ENCODE measurements at places on chromosomes 12 and 14. TPM values are rescaled to one million over a fixed set of nuclear protein-coding genes. Genes with fewer than 3 reads are reported as not detected.
A peak's percentile ranks its signal among the peaks of the same experiment; 100 is the strongest.

GZMH gene
- 67.6 TPM for total RNA-seq

PIWIL1 gene
- not detected for total RNA-seq

RASSF8 gene
- not detected for total RNA-seq

C14orf180 gene
- not detected for total RNA-seq

NPAS3 gene
- total RNA-seq, result not detected

PMCH gene
- not detected for total RNA-seq

ENDOU gene
- not detected for total RNA-seq

KRT3 gene
- total RNA-seq, result not detected

TCL1B gene
- not detected for total RNA-seq

JPH4 gene
- total RNA-seq, result not detected

KLRB1 gene
- total RNA-seq, result 0.69 TPM

- no peak overlapping the region for H3K27ac ChIP-seq
- H3K4me3 ChIP-seq, result no peak overlapping the region
- peaks cover 12% of the 10 kb centered on the region for H3K4me1 ChIP-seq
- H3K27me3 ChIP-seq, result no peaks in the 10 kb centered on the region
- no peaks in the 10 kb centered on the region for H3K36me3 ChIP-seq
These were observed 183.1 kb downstream of the CAND1 start for GRCh38 chr12:67452119-67452805.

- no peaks in the 10 kb centered on the region for H3K27me3 ChIP-seq
- no peak for DNase-seq
- no peak overlapping the region for H3K4me3 ChIP-seq
- no peaks in the 10 kb centered on the region for H3K36me3 ChIP-seq
- H3K27ac ChIP-seq, result peak overlapping the region; percentile 28
- peaks cover 31% of the 10 kb centered on the region for H3K4me1 ChIP-seq
These were observed 173.4 kb upstream of the ATP2B1 start for GRCh38 chr12:89882050-89882449.

DNA sequence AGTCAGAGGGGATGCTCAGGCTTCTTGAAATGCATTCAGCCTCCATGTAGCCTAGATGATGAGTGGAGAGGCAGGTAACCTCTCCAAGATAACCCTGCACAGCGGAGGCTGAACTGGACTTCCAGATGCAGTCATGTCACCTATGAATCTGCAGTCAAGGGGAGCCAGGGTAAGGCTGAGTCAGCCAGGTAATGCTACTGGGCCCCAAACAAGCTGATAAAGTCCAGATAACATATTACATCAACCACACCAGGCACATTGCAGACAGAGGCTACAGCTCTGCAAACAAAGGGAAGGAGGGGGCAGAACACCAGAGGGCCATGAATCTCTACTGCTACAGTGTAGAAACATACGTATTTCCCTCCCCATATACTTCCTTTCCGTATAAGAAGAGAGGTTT, 14.0 kb downstream of the RNASE9 start:
- no peaks in the 10 kb centered on the region for H3K4me1 ChIP-seq
- no peaks in the 10 kb centered on the region for H3K36me3 ChIP-seq
- no peak overlapping the region for H3K27ac ChIP-seq
- no peaks in the 10 kb centered on the region for H3K27me3 ChIP-seq
- DNase-seq, result no peak

DNA sequence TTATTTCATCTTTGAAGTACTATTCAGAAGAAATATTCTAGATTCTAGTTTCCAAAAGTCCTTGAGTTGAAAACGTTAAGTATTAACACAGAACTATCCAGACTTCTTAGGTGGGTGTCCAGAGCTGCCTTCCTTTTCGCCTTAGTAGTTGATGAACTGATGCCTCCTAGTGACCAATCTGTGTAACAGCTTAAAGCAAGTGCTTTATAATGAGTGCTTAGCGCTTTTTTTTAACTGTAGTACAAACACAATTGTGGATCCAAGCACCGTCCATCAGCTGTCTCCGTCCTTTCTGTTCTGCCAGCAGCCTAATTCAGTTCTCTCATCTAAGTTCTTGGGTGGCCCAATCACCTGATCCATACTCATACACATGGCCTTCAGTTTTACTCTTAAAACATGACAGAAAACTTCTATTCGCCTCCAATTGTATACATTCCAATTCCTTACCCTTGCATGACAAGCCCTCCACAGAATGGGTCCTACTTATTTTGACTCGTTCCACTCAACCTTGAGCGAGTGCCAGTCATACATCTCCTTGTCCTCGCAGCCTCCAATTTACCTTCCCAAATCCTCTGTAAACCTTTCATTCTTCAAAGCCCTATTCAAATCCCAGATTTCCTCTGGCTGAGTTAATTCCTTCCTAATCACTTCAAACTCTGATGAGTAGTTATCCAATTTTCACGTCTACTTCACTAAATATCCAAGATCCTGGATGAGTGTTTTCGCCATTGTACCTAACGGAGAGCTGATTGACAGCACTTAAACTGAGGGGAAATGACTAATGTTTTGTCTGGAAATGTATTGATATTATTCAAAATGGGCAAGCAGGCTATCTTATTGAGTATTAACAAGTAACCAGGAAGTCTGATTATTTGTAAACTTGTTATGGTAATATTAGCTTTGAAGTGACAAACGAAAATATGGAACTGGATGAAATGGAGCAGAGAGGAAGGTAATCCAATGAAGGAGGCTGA, 5.8 kb upstream of the PHLDA1 start:
- H3K36me3 ChIP-seq, result no peaks in the 10 kb centered on the region
- H3K4me1 ChIP-seq, result peaks cover 4% of the 10 kb centered on the region
- H3K4me3 ChIP-seq, result no peak overlapping the region
- H3K27me3 ChIP-seq, result no peaks in the 10 kb centered on the region

DNA sequence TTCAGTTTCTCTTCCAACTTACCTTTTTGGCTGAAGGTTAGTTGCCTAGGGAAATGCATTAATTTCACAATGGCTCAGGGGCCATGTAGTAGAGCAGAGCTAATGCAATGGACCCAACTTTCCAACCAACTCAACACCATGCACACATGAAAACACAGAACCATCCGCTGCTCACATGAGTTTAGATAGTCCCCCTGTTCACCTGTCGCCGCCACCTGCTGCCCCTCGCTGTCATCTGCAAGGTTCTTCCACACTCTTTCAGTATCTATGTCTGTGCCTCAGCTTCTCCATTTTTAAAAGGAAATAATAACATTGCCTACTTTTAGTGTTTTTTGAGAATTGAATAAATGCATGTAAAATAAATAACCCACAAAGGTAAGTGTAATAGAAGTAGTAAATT, 585.6 kb downstream of the ETNK1 start:
- no peaks in the 10 kb centered on the region for H3K4me1 ChIP-seq
- H3K4me3 ChIP-seq, result no peak overlapping the region
- no peak overlapping the region for H3K27ac ChIP-seq
- H3K27me3 ChIP-seq, result no peaks in the 10 kb centered on the region
- H3K36me3 ChIP-seq, result no peaks in the 10 kb centered on the region

DNA sequence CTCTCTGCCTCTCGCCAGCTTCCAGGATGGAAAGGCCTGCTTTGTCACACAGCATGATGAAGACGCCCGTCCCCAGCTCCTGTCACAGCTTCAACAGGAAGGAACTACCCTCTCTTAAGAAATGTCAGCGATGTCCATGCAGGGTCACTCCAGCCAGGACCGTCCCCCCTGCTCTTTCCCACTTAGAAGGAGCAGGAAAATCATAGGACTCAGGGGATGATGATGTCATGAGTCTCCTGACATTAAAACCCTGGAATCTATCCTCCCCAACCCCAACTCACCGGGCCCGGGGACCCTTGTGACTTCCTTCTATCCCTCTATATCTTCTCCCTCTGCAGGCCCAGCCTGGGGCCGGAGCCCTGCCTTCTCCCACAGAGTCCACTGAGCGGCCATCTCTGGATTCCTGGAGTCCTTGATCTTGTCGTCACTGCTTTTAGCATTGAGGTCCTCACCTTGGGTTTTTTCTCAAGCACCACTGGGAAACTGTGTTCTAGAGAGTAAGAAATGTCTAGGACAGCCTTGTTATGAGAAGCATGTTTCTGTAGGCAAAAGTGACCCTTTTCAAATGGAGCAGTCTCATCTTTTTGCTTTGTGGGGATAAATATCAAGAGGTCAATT, 42.8 kb upstream of the P2RX7 start:
- H3K36me3 ChIP-seq, result no peaks in the 10 kb centered on the region
- H3K4me1 ChIP-seq, result peaks cover 28% of the 10 kb centered on the region
- no peak overlapping the region for H3K4me3 ChIP-seq

DNA sequence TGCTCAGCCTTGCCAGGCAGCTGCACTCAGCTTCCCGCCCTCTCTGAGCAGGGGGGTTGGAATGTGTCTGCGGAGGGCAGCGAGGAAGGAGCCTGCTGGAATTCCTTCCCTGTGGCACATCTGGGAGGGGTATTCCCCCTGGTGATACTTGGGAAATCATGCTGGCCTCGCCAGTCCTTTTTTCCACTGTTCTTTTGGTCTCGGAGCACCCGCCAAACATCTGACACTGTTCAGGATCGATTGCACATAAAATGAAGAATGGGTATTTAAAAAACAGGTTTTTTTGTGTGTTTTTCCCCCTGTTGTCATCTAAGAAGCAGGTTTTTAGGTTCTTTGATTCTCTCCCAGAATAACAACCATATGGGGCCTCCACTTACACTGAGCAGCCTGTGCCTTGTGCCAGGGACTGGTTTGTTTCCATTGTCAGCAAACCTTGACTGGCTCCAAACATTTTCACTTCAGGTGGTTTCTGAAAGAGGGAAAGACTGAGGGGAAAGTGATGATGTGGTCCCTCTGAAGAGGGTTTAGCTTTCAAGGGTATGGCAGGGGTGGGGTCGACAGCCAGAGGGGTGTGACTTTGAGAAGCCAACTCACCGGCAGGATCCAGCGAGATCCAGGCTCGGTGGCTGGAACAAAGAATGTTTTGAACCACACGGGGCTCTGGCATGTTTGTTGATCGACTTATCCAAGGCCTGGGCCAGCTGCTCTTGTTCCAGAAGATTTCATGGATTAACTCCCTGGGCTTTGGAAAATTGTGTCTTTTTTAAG, 215.1 kb downstream of the CACNA1C start:
- no peaks in the 10 kb centered on the region for H3K36me3 ChIP-seq
- no peak overlapping the region for H3K27ac ChIP-seq
- H3K4me1 ChIP-seq, result no peaks in the 10 kb centered on the region
- H3K27me3 ChIP-seq, result no peaks in the 10 kb centered on the region

- no peak for DNase-seq
- H3K4me3 ChIP-seq, result no peak overlapping the region
- no peaks in the 10 kb centered on the region for H3K36me3 ChIP-seq
- H3K4me1 ChIP-seq, result no peaks in the 10 kb centered on the region
These were observed 64.7 kb downstream of the ADCK1 start for GRCh38 chr14:77864580-77864979.

GRCh38 chr14:61521773-61522172, 173.5 kb upstream of the HIF1A start:
- no peak for DNase-seq
- H3K4me3 ChIP-seq, result no peak overlapping the region
- no peak overlapping the region for H3K27ac ChIP-seq
- peaks cover 2% of the 10 kb centered on the region for H3K36me3 ChIP-seq
- H3K27me3 ChIP-seq, result no peaks in the 10 kb centered on the region

- DNase-seq, result peak; percentile 26
- H3K36me3 ChIP-seq, result no peaks in the 10 kb centered on the region
- peak within 1 kb of the TSS; percentile 58 for H3K4me3 ChIP-seq
- H3K27ac ChIP-seq, result peak within 1 kb of the TSS; percentile 29
- no peaks in the 10 kb centered on the region for H3K27me3 ChIP-seq
These were observed at the start of gene SLC7A8 for GRCh38 chr14:23183479-23183878. Gene SLC7A8 (minus strand): TSS chr14:23183660. CDS start chr14:23182914, 746 bp downstream.

- H3K4me3 ChIP-seq, result peak within 1 kb of the TSS; percentile 66
- H3K27me3 ChIP-seq, result no peaks in the 10 kb centered on the region
- no peaks in the 10 kb centered on the region for H3K36me3 ChIP-seq
- peak within 1 kb of the TSS; percentile 55 for H3K27ac ChIP-seq
- H3K4me1 ChIP-seq, result peaks cover 12% of the 10 kb centered on the region
- DNase-seq, result peak; percentile 62
These were observed at the start of gene AKAP5 for GRCh38 chr14:64465191-64465822. Gene AKAP5 (plus strand): TSS chr14:64465499. CDS start chr14:64468395, 2,896 bp downstream.

DNA sequence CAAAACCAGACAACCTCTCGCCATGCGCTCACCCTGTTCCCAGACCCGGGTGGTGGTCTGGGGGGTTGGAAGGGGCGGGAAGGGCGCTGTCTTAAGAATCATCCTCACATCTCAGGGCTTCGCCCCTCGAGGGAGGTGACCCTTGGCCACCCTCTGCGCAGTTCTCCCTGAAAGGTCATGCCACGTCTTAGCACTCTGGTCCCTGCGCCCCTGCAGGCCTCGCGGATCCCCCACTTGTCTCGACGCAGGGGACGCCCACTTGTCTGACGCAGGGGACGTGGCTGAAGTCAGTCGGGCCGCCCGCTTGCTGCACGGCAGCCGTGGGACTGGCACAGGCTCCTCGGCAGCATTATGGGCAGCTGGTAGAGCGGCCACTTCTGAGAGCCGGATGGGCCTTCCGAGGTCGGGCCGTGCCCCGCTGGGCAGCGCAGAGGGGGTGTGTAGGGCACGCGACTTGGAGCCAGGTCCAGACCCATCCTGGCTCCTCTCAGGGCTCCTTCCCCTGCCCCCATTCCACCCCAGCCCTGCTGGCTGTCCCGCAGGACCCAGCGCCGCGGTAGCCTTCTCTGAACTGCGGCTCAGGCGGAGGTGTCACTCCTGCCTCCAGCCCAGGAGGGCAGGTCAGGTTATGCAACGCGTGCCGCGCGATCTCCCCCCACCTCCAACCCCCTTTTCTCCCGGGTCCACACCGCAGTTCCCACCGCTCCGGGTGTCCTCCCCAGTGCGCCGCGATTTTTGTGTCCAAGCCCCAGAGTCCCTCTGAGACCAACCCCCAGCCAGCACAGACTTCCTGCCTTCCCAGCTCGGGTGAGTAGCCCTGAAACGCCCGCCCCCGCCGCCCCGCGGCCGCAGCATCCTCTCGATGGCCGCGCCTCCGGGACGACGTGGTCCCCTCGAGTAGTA, 40.9 kb upstream of the CAPRIN2 start:
- no peak for DNase-seq
- peak overlapping the region; percentile 47 for H3K4me3 ChIP-seq
- no peak overlapping the region for H3K27ac ChIP-seq
- no peaks in the 10 kb centered on the region for H3K36me3 ChIP-seq
- H3K27me3 ChIP-seq, result no peaks in the 10 kb centered on the region

- H3K4me1 ChIP-seq, result peaks cover 4% of the 10 kb centered on the region
- no peak overlapping the region for H3K27ac ChIP-seq
- DNase-seq, result no peak
- no peaks in the 10 kb centered on the region for H3K36me3 ChIP-seq
These were observed 319.4 kb downstream of the KCNC2 start for GRCh38 chr12:74890237-74890599.

DNA sequence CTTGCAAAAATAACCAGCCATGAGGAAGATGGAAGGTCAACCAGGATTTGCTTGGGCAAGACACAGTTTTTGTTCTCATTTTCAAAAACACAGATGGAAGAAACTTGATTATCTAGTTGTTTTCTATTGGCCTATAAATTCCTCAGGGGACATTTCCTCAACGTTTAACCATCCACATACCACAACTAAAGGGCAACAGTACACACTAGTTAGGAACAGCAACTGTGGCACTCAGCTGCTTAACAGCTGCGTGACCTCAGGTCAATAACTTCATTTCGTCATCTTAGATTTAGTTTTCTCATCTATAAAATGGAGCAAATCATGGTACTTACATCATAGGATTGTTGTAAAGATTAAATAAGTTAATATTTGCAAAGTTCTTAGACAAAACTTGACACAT, 18.7 kb downstream of the SSTR1 start:
- no peak overlapping the region for H3K27ac ChIP-seq
- H3K4me1 ChIP-seq, result no peaks in the 10 kb centered on the region
- H3K4me3 ChIP-seq, result no peak overlapping the region

- no peak for DNase-seq
- no peak overlapping the region for H3K4me3 ChIP-seq
- H3K4me1 ChIP-seq, result no peaks in the 10 kb centered on the region
- no peak overlapping the region for H3K27ac ChIP-seq
These were observed 30.0 kb downstream of the PELI2 start for GRCh38 chr14:56147986-56148901.

Measured in naive thymus-derived CD4-positive, alpha-beta T cell (primary cell).